Left ventricle myocardium inferior (tissue), 1 donor: ENCODE measurements at places on chromosomes 3 and 15. TPM values are rescaled to one million over a fixed set of nuclear protein-coding genes. Genes with fewer than 3 reads are reported as not detected.

GRCh38 chr3:11288786-11289637, 16.8 kb downstream of the ATG7 start:
- H3K4me1 ChIP-seq: peaks cover 57% of the 10 kb centered on the region
- H3K4me3 ChIP-seq: peak overlapping the region; percentile 17
- H3K27ac ChIP-seq: peak overlapping the region; percentile 86

DNA sequence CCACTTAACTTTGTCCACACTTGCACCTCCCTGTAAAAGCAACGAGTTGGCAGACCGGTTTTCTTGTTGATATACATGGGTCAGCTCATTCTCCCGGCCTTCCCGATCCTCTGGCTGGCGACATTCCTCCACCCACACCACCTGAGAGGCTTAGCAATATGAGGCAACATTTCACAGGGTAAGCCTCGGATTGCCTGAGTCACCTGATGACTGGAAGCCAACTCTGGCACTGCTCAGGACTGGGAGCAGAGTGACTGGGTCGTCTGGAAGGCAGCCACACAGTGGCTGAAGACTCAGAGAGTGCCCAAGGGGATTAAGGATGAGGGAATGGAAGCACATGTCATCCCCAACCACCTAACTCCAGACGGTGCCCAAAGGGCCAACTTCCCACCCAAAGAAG, 9.8 kb downstream of the HOMER2 start:
- no peak overlapping the region for H3K4me3 ChIP-seq
- H3K27ac ChIP-seq: no peak overlapping the region
- peaks cover 8% of the 10 kb centered on the region for H3K4me1 ChIP-seq

DNA sequence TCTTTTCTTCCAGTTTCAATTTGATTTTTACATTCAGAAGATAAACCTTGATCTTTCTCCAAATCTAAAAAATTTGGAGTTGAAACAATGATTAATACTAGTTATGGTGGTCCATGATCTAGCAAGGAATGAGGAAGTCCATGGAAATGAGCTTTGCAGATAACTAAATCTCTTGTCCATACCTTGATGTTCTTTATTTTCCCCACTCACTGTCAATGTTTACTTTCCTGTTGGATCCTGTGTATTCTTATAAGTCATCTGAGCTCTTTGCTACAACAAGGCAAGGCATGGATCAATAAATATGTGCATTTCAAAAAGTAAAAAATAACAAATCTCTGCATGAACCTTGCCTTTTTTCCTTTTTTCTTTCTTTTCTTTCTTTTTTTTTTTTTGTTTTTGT, 6.2 kb upstream of the MYO1E start:
- H3K27ac ChIP-seq: no peak overlapping the region
- H3K36me3 ChIP-seq: no peaks in the 10 kb centered on the region
- no peaks in the 10 kb centered on the region for H3K4me1 ChIP-seq
- H3K4me3 ChIP-seq: no peak overlapping the region
- DNase-seq: no peak
- H3K27me3 ChIP-seq: no peaks in the 10 kb centered on the region

DNA sequence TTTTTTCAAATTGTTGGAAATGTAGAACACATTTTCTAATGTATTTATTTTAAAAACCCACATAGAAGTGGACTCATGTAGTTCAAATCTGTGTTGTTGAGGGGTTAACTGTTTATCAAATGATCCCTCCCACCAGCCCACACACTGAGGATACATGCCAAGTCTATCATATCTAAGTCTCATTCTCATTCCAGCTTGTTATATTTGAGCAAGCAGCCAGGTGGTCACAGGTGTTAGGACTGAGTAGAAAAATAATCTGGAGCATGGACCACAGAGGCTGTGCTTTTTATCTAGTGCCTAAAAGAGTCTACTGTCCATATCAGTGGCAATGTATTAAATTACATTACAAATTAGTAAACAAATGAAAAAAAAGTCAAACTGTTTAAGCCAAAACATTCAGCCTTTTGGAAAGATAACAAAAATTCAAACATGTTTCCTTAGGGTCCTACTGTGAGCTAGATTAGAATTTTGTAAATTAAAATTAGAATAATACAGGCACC, 20.7 kb upstream of the SPESP1 start:
- peaks cover 19% of the 10 kb centered on the region for H3K27me3 ChIP-seq
- H3K36me3 ChIP-seq: no peaks in the 10 kb centered on the region
- no peak overlapping the region for H3K4me3 ChIP-seq
- H3K27ac ChIP-seq: no peak overlapping the region
- H3K4me1 ChIP-seq: no peaks in the 10 kb centered on the region
- no peak for DNase-seq

DNA sequence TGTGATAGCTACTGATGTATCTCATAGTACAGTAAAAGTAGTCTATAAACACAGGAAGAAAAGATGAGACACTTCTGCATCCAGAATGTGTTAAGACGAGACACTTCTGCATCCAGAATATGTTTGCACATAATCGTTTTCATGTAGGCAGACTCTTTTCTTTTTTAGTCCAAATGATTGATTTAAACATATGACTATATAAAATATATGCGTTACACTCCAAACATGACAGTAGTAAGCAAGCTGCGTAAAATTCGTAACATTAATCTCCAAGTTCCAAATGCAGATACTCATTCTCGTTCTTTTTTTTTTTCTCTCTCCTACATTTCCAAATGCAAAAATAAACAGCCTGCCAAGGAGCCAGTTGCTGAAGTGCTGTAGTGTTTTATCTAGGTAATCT, 82.6 kb downstream of the FNDC3B start:
- DNase-seq: no peak
- H3K4me1 ChIP-seq: peaks cover 77% of the 10 kb centered on the region
- H3K36me3 ChIP-seq: peaks cover 5% of the 10 kb centered on the region
- no peak overlapping the region for H3K4me3 ChIP-seq
- no peak overlapping the region for H3K27ac ChIP-seq

GRCh38 chr3:52231502-52232278, 6.2 kb upstream of the TLR9 start:
- H3K4me3 ChIP-seq: peak overlapping the region; percentile 70
- no peaks in the 10 kb centered on the region for H3K27me3 ChIP-seq
- peaks cover 47% of the 10 kb centered on the region for H3K4me1 ChIP-seq
- peak; percentile 74 for DNase-seq
- peaks cover 59% of the 10 kb centered on the region for H3K36me3 ChIP-seq
- peak overlapping the region; percentile 40 for H3K27ac ChIP-seq

GRCh38 chr3:81951636-81952035, 190.2 kb upstream of the GBE1 start:
- H3K4me1 ChIP-seq: no peaks in the 10 kb centered on the region
- H3K36me3 ChIP-seq: no peaks in the 10 kb centered on the region
- no peak for DNase-seq
- H3K4me3 ChIP-seq: no peak overlapping the region
- no peaks in the 10 kb centered on the region for H3K27me3 ChIP-seq

GRCh38 chr15:63015618-63016017, 26.9 kb upstream of the TPM1 start:
- peaks cover 27% of the 10 kb centered on the region for H3K4me1 ChIP-seq
- no peak overlapping the region for H3K4me3 ChIP-seq
- no peak for DNase-seq
- peak overlapping the region; percentile 39 for H3K27ac ChIP-seq
- H3K27me3 ChIP-seq: no peaks in the 10 kb centered on the region

GRCh38 chr3:21621181-21621651, 129.8 kb downstream of the ZNF385D start:
- DNase-seq: no peak
- H3K4me3 ChIP-seq: no peak overlapping the region
- H3K36me3 ChIP-seq: no peaks in the 10 kb centered on the region
- no peak overlapping the region for H3K27ac ChIP-seq
- H3K27me3 ChIP-seq: no peaks in the 10 kb centered on the region

- H3K4me1 ChIP-seq: peaks cover 9% of the 10 kb centered on the region
- H3K27ac ChIP-seq: no peak overlapping the region
- no peaks in the 10 kb centered on the region for H3K27me3 ChIP-seq
- H3K4me3 ChIP-seq: no peak overlapping the region
Measured at GRCh38 chr15:72706266-72706665, 20.3 kb downstream of the BBS4 start.

DNA sequence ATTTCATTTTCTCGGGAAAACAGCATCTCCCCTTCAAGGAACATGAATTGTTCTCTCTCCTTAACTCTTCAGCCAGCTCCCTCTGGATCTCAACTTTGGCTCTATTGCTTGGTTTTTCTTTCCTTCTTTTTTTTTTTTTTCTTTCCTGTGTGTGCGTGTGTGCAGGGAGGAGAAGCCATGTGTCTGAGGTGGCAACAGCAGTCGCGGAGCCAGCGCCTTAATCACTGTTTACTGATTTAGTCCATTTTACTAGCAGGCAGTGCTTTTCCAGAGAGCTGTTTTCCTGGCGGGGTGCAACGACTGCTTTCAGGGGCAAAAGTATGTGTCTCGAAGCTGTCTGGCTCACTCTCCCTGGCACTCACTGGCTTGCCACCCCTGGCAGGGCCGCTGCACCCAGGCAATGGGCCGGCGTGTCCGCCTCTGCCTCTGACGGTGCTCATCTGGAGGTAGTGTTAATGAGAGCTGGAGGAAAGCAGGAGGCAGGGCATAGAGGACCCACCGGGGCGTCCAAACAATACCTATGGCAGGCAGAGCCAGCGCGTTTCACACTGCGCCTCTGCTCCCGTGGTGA, 835.4 kb upstream of the NR2F2 start:
- H3K4me3 ChIP-seq: no peak overlapping the region
- H3K27me3 ChIP-seq: no peaks in the 10 kb centered on the region
- H3K27ac ChIP-seq: peak overlapping the region; percentile 22
- H3K4me1 ChIP-seq: peaks cover 12% of the 10 kb centered on the region
- no peak for DNase-seq

- H3K27ac ChIP-seq: no peak overlapping the region
- no peak for DNase-seq
- no peaks in the 10 kb centered on the region for H3K27me3 ChIP-seq
- H3K4me1 ChIP-seq: no peaks in the 10 kb centered on the region
Measured at GRCh38 chr15:54289590-54290136, 311.4 kb downstream of the UNC13C start.

- H3K36me3 ChIP-seq: no peaks in the 10 kb centered on the region
- no peaks in the 10 kb centered on the region for H3K27me3 ChIP-seq
- no peaks in the 10 kb centered on the region for H3K4me1 ChIP-seq
- H3K27ac ChIP-seq: no peak overlapping the region
- no peak overlapping the region for H3K4me3 ChIP-seq
Measured at GRCh38 chr3:159548675-159549335, 439.8 kb upstream of the IL12A start.

Gene MAP6D1
- total RNA-seq: 2.4 TPM

Gene STT3B
- total RNA-seq: 82.1 TPM

Gene FHIT
- total RNA-seq: 16.0 TPM

Gene PPM1M
- total RNA-seq: 9.2 TPM

Gene POLQ
- 0.38 TPM for total RNA-seq
